Central memory CD8-positive, alpha-beta T cell (primary cell): ENCODE measurements at places on chromosomes 12 and 14.

- no peak for DNase-seq
Measured at GRCh38 chr14:67998834-67999233, 179.3 kb downstream of the RAD51B start.

DNA sequence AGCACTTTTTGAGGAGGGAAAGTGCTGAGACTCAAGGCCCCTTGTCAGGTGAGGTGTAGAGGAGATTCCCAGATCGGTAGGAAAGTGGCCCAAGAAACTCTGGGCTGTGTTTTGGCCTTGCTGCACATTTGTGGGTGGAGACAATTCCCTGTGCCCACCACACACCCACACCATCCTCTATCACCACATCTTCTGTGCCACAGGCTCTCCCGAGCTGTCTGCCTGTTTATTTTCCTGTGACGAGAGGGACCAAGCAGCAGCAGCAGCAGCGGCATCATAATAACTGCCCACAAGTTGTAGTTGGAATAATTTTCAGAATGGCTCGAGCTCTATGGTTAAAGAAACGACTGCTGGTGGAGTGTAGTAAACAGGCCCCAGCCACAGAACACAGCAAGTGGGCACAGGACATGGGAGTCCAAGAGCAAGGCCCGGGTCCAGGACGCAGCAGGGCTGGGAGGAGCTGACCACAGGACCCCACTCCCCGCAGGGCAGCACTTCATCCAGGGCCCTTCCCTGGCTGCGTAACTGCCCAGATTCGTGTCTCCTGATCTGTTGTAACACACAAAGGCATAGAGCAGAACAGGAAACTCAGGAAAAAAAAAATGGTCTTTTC is 55.6 kb upstream of the BCL2L14 start:
- DNase-seq: no peak

DNA sequence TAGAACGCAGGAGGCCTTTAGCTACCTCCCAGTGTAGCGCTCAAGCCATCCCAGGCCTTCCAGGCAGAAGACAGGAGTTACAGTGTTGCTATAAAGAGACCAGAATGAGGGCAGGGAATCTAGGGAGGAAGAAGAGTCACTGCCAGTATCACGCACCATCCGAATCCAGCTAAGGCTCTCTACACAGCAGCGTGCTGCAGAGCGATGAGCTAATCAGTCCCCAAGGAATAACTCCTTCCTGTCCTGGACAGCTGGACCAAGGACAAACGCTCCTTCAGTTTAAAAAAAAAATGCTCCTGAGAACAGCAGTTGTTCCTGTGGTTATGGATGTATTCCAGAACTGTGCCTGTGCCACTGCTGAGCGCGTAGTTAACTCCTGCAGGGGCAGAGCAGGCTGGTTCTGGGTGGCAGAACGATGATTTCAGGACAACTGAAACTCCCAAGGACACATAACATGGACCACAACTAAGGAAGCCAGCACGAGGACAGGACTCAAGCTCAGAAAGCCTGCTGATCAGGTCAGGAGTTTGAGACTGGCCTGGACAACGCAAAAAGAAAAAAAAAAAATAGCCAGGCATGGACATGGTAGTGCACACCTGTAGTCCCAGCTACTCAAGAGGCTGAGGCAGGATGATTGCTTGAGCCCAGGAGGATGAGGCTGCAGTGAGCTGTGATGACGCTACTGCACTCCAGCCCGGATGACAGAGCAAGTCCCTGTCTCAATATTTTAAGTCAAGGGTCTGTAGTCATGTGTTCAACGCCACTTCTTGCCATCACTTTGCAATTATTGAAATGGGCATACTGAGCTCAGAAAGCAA is 2.6 kb downstream of the IFFO1 start:
- DNase-seq: no peak

DNA sequence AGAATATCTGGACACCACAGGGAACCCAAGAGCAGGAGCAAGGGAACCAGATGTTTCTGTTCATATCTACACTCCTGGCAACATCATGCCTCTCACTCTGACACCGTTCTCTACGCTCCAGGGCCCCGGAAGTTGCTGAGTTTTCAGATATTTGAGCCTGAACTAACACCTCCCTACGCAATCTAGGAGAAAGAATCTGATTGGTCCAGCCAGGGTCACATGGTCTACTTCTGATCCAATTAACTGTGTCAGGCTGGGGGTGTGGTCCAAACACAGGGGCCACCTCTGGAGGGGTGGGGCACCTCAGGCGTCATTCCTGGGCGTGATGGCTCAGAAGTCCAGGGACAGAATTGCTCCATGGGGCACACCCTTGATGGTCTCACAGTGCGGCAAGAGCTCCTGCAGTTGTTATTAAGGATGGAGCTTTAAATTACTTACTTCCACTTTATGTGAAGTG is 165.5 kb downstream of the PTPN11 start:
- no peak for DNase-seq

- no peak for DNase-seq
Measured at GRCh38 chr14:99535448-99535847, 54.2 kb downstream of the CCNK start.

DNA sequence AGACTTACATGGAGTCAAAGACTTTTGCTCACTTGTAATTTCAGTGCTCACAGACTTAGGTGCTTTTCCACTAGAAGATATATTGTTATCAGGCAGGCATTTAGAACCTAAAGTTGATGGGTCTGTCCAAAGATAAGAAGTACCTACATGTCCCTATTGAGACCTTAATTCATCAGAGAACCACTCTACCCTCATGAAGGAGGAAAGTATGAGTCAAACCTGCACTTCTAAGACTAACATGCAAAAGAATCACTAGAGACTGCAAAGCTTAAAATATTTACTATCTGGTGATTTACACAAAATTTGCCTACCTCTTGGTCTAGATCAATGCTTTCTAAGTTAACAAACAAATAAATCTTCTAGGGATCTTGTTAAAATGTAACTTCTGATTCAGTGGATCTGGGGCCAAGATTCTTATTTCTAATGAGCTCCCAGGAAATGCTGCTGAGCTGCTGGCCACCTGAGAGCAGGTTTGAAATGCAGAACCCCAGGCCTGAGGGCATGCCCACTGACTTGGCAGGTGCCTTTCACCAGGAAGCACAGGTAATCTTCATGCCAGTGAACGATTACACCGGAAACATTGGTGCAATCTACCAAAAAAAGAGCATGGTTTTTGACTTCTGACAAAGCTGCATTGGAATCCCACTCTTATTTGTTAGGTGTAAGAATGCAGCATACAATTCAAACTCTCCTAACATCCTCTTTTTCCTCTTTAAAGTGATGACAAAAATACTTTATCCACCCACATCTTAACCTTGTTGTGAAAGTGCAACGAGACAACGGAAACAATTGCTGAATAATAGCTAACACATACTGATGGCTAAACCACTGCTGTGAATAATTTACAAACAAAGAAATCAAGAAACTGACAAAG is 214.2 kb downstream of the ADAMTS20 start:
- no peak for DNase-seq

DNA sequence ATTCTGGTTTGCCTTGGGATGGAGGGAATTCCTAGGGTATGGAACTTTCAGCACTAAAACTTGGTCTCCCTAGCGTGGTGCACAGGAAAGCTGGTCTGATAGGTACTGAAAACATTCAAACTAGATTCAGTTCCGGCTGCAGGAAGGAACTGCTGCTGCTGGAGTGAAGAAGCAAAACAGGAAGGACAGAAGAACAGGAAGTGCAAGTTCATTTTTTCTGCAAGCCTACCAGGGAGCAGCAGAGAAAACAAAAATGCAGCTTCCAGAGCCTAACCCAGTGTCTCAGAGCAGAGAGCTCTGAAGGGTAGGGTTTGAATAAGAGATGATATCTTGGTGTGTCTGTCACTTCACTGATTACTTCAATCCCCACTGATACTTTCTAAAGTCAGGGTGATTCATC is 165.2 kb downstream of the VRK1 start:
- DNase-seq: no peak

GRCh38 chr14:38904959-38905358 is 198.1 kb downstream of the SEC23A start:
- DNase-seq: no peak

DNA sequence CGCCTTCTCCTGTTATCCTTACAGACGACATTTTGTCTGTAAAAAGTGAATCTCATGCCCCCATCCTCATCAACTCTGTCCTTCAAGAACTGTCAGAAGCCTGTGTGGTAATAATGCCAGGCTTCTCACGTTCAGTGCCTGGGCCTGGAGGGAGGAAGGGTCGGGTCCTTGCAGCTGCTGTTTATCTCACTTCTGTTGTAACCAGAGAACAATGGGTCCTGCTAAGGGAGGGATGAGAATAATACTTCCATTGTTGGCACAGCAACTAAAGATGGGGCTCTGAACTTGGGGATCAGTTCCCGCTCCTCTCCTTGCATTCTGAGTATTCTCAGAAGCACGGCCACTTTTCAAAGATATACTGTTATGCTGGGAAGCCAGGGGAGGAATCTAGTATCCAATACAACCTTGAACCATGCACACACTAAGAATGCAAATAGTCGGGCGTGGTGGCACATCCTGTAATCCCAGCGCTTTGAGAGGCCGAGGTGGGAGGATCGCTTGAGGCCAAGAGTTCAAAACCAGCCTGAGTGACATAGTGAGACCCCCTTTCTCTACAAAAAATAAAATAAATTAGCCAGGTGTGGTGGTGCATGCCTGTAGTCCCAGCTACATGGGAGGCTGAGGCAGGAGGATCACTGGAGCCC is 38.8 kb upstream of the NINJ2 start:
- DNase-seq: no peak

GRCh38 chr14:67428501-67429031 is 16.6 kb upstream of the PLEK2 start:
- DNase-seq: no peak

DNA sequence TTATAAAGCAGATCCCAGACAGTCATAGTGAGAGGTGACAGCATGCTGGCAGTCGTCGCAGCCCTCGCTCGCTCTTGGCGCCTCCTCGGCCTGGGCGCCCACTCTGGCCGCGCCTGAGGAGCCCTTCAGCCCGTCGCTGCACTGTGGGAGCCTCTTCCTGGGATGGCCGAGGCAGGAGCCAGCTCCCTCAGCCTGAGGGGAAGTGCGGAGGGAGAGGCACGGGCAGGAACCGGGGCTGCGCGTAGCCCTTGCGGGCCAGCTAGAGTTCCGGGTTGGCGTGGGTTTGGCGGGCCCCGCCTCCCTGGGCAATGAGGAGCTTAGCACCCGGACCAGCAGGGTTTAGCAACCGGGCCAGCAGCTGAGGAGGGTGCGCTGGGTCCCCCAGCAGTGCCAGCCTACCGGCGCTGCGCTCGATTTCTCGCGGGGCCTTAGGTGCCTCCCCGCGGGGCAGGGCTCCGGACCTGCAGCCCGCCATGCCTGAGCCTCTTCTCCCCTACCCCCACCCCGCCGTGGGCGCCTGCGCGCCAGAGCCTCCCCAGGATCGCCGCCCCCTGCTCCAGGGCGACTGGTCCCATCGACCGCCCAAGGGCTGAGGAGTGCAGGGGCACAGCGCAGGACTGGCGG is 451.2 kb upstream of the DCN start:
- no peak for DNase-seq
